ENCODE measurements at places on chromosomes 6 and 20.
A peak's percentile ranks its signal among the peaks of the same experiment; 100 is the strongest.

DNA sequence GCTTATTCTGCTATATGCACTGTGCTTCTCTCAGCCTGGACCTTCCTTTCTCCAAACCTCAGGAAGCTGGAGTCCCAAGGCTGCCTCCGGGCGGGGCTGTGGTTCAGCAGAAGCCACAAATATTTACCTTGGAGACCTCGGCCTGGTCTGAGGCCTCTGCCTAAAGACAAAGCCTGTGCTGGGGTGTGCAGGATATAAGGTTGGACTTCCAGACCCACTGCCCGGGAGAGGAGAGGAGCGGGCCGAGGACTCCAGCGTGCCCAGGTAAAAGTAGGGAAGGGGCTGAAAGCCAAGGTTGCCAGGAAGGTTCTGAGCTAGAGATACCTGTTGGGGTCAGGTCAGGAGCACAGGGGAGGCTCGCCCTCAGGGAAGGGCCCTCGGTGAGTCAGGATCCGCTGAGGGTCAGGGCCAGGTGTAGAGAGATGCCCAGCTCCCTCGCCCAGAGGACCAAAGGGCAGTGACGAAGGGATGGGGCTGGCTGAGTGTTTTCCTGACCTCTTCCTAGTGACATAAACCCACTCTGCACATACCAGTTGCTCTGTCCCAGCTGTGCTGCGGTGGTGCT, at the start of gene BPIFB1:
BPIFB1 (plus strand) TSS at position 224 of the 565 bp plus-strand sequence. CDS start 2,860 bp downstream, outside the sequence.
- no peak for DNase-seq

GRCh38 chr6:123804787-123805540, 1.3 kb downstream of the NKAIN2 start:
- no peak for DNase-seq

GRCh38 chr6:160173806-160174527, 52.4 kb downstream of the SLC22A1 start:
- no peak for DNase-seq

- peak; percentile 45 for DNase-seq
Observed at GRCh38 chr6:143555071-143555492, 43.6 kb upstream of the FUCA2 start.

- DNase-seq: no peak
Observed at GRCh38 chr6:71139249-71139648, 149.4 kb upstream of the OGFRL1 start.
